ENCODE measurements at places on chromosomes 11 and 22.

DNA sequence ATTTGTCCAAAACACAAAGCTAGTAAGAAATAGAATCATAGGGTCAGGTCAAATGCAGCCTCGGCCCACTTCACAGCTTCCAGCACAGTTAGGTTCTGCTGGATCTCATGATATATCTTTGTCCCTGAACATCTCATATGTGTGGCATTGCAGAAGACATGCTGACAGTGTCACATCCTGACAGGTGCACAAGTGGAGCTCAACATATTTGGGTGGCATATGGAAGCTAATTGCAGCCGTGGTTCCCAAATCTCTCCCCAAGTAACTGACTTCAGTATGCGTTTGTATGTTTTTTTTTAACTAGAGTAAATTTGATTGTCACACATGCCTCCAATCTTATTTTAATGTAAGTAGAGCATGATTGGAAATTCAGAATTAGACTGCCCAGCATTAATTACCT lies 33.4 kb downstream of the NAV2 start:
- DNase-seq, result no peak

GRCh38 chr11:27209562-27210005 lies 153.4 kb downstream of the CCDC34 start:
- no peak for DNase-seq

DNA sequence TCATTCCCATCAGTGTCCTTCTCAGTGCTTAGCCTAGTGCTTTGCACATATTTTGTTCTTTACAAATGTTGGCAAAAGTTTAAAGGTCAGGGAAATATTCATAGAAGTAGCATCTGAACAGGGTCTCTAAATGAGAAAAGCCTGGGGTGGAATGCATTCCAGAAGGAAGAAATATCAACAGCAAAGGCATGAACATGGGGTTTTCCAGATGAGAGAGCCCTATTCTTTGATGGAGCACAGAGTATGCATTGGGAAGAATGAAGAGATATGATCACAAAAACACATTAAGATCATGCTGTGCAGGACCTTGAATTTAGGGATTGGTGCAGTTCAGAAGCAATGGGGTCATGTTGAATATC lies 140.2 kb downstream of the SNX19 start:
- no peak for DNase-seq

DNA sequence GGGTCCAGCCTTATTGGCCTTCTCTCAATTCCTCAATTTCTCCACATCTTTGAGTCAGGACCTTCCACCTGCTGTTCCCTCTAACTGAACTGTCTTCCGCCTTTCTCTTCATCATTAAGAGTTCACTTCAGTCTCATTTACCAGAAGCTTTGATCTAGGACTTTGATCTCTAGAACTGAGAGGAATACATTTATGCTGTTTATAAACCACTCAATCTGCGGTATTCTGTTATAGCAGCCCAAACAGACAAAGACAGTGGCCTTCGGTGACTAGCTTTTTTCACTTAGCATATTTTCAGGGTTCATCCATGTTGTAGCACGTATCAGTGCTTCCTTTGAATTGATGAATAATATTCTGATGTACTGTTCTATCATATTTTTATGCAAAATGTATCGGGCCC lies 10.5 kb downstream of the CLPB start:
- no peak for DNase-seq

GRCh38 chr22:36658900-36659299 lies 44.7 kb downstream of the CACNG2 start:
- DNase-seq, result no peak

- peak; percentile 52 for DNase-seq
These were observed 621.5 kb upstream of the B3GAT1 start for GRCh38 chr11:135033540-135033939.

DNA sequence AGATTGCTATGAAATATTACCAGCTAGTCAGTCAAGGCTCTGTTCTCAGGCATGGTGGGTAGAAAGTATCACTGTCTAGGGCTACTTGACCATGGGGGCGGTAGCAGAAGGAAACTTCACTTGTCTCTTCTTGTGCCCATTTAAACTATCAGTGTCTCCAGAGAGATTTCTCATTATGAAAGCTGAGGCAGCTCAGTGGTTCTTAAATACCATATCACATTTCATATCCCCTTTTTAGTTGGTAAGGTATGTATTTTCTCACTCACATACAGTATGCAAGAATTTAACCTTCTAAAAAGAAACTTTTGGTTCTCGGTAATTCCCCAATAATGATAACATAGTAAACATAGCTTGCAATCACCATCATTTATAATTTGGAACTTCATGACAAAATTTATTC lies 1180.0 kb upstream of the TENM4 start:
- no peak for DNase-seq

DNA sequence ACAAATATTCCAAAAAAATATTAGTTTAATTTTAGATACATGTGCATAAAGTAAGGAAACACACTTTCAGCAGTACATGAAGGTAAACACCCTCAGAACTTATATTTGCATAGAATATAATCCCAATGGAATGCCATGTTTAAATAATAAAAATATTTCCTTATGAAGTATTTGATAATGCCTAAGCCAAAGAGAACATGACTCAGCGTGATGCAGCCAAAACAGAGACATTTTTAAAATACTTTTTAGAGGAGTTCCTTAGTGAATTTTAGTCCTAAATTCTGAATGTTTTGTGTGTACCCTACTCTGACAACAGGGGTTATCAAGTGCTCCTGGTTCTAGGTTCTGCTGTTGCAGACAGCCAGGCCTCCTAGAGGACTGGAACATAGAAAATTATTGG lies 39.1 kb upstream of the POU2AF2 start:
- DNase-seq, result no peak

DNA sequence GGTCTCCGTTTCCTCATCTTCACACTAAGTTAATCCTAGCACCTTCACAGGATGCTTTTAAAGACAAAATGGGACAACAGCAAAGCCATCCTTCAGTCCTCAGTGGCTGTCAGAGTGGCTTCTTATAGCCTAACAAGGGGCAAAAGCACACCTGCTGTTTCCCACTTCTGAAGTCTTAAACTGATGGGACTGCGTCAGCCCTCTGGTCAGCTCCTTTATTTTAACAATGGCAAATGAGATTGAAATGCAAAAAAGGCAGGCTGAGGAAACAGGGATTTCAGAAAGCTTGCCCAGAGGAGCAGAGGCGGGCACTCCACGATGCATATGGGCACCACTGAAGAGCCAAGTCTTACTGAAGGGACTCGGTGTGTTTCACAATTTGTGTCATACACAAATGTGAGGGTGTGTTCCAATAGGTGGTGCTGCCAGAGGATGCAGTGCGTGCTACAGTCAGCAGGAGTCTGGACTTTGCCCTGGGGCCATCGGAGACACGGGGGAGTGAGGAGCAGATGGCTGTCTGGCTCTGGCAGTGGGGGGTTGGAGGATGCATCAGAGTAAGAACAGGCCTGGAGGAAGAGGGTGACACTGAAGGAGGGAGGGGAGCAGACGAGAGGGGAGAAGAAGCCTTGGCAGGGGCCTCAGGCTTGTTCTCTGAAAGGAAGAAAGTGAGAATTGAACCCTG lies 47.3 kb downstream of the TENM4 start:
- DNase-seq, result no peak

GRCh38 chr22:20624161-20624616 lies 116.8 kb downstream of the MED15 start:
- DNase-seq, result no peak

DNA sequence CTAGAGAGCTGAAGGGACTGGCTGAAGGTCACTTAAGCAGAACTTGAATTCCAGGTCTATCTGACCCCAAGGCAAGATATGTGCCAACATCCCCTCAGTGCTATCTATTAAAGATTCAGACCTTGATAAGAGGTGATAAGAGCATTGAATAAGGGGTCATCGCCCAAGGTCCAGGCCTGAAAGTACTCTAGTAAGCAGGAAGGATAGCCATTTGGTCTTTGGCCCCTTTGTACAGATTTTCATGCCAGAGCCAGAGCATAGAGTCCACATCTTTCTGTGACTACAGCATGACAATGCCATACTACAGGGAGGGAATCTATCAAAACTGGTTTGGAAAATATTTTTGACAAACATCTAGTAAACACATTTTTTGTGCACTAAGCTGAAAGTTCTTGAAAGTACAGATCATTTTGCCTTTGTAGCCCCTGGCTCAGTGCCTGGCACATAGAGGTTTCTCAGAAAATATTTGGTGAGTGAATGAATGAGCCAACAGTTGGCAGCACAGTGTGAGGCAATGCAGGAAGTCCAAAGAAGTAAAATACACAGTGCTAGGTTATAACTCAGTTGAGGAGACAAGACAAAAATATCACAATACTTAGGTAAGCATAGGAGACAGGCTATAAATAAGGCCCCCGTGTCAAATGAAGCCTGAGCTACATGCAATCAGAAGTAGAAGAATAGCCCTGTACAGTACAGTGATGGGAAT lies 15.1 kb upstream of the RRAS2 start:
- no peak for DNase-seq

GRCh38 chr11:79258576-79258975 lies 182.3 kb downstream of the TENM4 start:
- DNase-seq, result no peak

- DNase-seq, result no peak
These were observed 8.0 kb downstream of the B4GALNT4 start for GRCh38 chr11:377174-377865.

- DNase-seq, result no peak
These were observed 23.2 kb downstream of the NEAT1 start for GRCh38 chr11:65445604-65446445.

DNA sequence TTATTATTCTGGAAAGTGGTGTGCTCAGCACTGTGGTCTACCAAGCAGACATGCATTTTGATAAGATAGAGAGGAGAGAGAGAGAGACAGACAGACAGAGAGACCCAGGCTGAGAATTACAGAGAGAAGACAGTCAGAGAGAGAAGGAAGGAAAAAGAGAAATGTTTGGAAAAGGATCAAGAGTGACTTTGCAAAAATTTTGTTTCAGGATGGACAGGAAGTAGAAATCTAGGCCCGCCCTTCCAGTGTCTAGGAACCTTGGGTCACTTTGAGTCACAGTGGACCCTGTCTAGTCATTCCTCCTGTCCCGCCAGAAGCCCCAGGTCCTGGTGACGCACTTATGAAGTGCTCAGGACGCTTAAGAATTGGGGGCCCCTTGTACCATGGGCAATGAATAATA lies 166.7 kb downstream of the ST3GAL4 start:
- DNase-seq, result no peak

DNA sequence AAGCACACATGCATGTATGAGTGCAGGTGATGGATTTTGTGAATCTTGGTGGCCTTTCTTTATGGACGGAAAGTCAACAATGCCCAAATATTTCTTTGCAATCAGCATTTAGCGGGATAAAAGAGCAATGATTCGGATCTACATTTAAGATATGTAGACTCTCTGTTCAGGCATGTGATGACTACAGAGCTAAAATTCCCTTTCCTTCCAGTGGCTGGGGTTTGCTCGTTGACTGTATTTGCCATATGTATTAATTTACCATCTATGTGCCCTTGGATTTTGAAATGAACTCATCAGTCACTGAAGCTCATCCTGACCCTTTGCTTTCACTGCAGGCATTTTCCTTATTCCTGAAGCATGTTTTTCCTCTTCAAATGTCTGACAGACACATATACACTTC lies 13.6 kb downstream of the BLID start:
- DNase-seq, result no peak

- DNase-seq, result no peak
These were observed 39.0 kb downstream of the IL18BP start for GRCh38 chr11:72037554-72038311.

DNA sequence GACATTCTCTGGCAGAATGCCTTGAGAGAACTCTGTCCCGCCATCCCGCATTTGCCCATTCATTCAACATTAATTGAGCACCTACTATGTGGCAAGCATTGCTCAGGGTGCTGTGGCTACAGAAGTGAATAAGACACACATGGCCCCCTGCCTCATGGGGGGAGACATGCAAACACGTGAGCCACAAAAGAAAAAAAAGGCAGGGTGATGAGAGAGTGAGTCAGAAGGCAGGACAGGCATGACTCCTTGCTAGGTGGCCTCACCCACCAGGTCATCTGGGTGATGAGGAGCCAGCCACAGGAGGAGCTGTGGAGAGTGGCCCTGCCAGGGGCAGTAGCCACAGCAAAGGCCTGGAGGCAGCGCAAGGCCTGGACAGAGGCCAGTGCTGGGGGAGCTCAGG lies 4.9 kb downstream of the CHRM4 start:
- no peak for DNase-seq

DNA sequence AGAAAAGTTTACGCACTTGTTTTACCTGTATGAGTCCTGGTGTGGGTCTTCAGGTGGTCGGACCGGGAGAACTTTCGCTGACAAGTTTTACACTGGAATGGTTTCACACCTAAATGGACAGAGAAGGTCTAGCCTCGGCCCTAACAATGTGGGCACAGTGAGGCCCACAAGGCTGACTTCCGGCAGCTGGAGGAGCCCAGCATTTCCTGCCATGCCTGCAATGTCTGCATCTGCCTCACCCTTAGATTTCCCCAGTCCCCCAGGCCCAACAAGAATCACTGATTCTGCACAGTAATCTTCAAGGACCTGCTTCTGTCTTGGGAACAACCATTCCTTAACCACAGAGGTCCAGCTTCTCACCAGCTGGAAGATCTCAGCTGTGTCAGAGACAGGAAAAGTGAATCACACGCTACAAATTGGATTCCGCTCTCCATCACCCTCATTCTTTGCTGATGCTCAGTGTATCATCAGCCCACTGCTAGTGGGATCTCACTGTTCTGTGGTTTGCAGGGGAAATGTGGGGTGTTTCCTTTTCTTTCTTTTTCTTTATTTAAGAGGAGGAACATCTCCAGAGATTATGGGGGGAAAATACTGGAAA lies 43.3 kb downstream of the WT1 start:
- no peak for DNase-seq

- no peak for DNase-seq
These were observed 2.6 kb downstream of the KCNC1 start for GRCh38 chr11:17736930-17737817.

DNA sequence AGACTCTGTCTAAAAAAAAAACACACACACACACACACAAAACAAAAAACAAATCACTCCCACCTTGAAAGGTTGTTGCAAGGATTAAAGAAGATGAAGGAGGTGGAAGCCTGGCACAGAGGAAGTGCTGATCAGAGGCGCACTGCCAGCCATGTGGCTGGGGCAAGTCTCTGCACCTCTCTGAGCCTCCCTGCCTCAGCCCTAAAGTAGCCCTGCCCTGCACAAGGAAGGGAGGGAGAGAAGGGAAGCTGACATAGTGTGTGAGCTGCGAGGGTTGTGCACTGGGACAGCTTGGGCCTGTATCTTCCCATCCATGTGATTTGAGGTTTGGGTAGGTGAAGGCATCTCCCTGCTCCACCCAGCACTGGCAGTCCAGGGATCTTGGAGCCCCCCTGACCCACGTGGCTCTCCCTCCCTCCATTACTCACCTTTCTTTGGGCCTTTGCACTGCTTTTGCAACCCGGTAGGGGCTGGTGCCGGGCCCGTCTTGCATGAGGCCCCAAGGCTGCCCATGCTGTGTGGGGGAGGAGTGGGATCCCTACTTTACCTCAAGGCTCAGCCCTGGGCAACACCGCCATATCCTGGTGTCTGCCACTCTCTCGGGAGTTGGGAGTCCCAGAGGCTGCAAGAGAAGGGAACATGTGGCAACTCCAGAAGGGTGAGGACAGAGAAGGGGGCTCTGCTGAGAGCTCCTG lies 30.5 kb downstream of the IFT27 start:
- no peak for DNase-seq

All from vagina (tissue), 2 donors.